Heart left ventricle (tissue), 16 donors: ENCODE measurements at places on chromosomes 6 and 20. TPM values are rescaled to one million over a fixed set of nuclear protein-coding genes. Genes with fewer than 3 reads are reported as not detected.

DNA sequence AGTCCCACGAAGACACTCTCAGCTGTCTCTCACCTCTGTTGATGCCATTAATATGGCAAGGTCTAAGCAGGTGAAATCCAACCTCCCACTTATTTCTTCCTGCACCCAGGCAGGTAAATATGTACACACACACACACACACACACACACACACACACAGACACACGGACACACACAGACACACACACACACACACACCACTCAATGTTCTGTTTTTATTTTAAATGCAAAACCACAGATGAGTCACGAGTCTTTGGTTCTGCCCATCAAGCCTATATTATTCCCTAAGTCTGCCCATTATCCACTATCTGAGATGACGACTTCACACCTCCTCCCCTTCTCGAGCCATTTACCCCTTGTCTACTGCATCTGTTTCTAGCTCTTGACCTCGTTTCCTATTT is 344.7 kb downstream of the CDH26 start:
- DNase-seq = no peak

DNA sequence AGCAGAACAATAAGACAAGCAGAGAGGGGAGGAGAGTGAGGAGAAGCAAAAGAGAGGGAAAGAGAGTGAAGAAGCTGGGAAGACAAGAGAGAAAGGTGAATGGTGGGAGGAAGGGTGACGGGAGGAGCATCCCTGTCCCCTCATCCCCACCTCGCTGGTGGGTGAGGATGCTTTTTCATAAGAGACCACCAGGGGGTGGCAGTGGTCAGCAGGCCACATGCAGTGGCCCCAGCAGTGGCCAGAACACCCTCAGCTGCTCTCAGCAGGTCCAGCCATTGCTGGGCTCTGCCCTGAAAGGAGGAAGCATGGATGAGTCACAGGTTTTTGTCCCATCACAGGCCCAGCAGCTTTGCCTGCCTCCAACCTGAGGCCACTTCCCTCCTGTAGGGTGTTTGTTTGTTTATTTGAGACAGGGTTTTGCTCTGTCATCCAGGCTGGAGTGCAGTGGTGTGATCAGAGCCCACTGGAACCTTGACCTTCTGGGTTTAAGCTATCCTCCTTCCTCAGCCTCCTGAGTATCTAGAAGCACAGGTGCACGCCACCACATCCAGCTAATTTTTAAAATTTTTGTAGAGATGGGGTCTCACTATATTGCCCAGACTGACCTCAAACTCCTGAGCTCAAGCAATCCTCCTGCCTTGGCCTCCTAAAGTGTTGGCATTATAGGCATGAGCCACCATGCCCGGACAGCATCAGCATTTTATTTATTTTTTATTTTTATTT is 24.0 kb downstream of the FGD2 start:
- peak; percentile 83 for DNase-seq

DNA sequence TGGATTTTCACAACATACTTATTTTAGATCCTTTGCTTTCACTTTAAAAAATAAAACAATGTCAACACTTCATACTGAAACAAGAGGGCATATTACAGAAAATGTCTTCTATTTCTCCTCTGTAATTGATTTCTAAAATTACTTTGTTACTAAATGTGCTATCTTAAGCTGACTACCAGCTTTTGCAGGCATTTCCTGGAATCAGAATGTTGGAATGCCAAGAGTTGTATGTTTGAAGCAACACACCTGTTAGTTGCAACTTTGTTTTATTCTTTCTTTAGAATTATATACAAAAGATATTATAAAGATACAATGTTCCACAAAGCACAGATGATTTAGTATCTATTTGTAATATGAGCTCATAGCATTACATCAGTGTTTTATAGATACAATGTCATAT is 62.5 kb upstream of the TMEM170B start:
- DNase-seq = no peak

DNA sequence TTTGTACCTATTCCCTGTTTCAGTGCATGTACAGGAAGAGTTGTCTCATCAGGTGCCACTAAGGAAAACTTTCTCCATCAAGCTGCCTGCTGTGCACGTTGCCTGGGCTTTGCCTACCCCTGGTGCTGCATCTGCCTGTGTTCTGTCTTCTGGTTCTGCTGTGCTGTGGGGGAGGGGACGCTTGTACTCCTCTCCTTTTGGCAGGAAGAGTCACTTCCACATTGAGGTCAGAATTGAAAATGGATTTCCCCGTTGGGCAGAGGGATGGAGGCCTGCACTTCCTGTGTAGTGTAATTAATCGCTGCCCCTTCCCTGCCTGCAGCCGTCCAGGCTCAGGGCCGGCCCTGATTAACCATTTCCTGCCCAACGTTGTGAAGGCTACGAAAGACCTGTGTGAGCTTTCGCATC is 153.3 kb downstream of the SCML4 start:
- peak; percentile 75 for DNase-seq

CD93 gene
- 34.6 TPM for total RNA-seq

OSER1 gene
- 34.1 TPM for total RNA-seq

LPIN3 gene
- 22.0 TPM for total RNA-seq

BPIFB4 gene
- total RNA-seq = not detected
